Right ventricle myocardium superior (tissue), 1 donor: ENCODE measurements at places on chromosomes 12 and 14. TPM values are rescaled to one million over a fixed set of nuclear protein-coding genes. Genes with fewer than 3 reads are reported as not detected.

The A2ML1 gene
- total RNA-seq: not detected

The BHLHE41 gene
- total RNA-seq: 39.1 TPM

The GLIPR1L1 gene
- total RNA-seq: not detected

The DIO3 gene
- 0.16 TPM for total RNA-seq

The ZNF385A gene
- total RNA-seq: 10.7 TPM

The VPS37B gene
- total RNA-seq: 23.9 TPM

The L2HGDH gene
- total RNA-seq: 13.2 TPM

The CLEC7A gene
- total RNA-seq: 2.3 TPM

The AKAP5 gene
- 0.16 TPM for total RNA-seq

The PTGDR gene
- total RNA-seq: 0.89 TPM

The DHRS2 gene
- not detected for total RNA-seq

The PTHLH gene
- not detected for total RNA-seq

The PRB2 gene
- total RNA-seq: not detected

The PIWIL1 gene
- not detected for total RNA-seq

The SLCO1A2 gene
- total RNA-seq: not detected

The TMPRSS12 gene
- total RNA-seq: not detected

The VASH1 gene
- 14.3 TPM for total RNA-seq

The ZDHHC22 gene
- total RNA-seq: not detected

The SLCO1B1 gene
- total RNA-seq: not detected

The TRMT61A gene
- total RNA-seq: 5.0 TPM

The GPRC5D gene
- not detected for total RNA-seq

The BCL11B gene
- total RNA-seq: 0.08 TPM

The LMO3 gene
- total RNA-seq: 2.3 TPM

The CBLN3 gene
- total RNA-seq: 0.65 TPM

The GALNT6 gene
- 0.62 TPM for total RNA-seq

The NTF3 gene
- 1.1 TPM for total RNA-seq

The PIANP gene
- total RNA-seq: 0.35 TPM

The FAM186B gene
- total RNA-seq: 0.46 TPM

The KRT78 gene
- not detected for total RNA-seq

The HOXC12 gene
- total RNA-seq: not detected

The FOS gene
- total RNA-seq: 11.9 TPM
